Left lung (tissue), 14 donors: ENCODE measurements at places on chromosomes 11 and 22. TPM values are rescaled to one million over a fixed set of nuclear protein-coding genes. Genes with fewer than 3 reads are reported as not detected.

DNA sequence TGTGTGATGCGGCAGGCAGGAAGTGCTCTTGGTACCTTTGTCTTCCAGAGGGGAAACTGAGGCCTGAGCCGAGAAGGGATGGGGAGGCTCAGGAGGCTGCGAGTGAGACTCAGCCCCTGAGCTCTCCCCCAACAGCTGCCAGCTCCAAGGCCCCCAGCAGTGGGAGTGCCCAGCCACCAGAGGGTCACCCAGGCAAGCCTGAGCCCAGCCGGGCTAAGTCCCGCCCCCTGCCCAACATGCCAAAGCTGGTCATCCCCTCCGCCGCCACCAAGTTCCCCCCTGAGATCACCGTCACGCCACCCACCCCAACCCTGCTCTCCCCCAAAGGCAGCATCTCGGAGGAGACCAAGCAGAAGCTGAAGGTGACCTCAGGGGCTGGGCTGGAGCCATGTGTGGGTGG lies 3.8 kb upstream of the SUSD2 start:
- H3K4me3 ChIP-seq, result no peak overlapping the region
- no peaks in the 10 kb centered on the region for H3K27me3 ChIP-seq
- no peak overlapping the region for H3K27ac ChIP-seq
- DNase-seq, result no peak
- H3K36me3 ChIP-seq, result no peaks in the 10 kb centered on the region

GRCh38 chr11:110242746-110243145 lies 53.7 kb downstream of the RDX start:
- no peaks in the 10 kb centered on the region for H3K4me1 ChIP-seq
- no peaks in the 10 kb centered on the region for H3K27me3 ChIP-seq
- no peak overlapping the region for H3K4me3 ChIP-seq
- peaks cover 3% of the 10 kb centered on the region for H3K36me3 ChIP-seq
- H3K27ac ChIP-seq, result no peak overlapping the region
- no peak for DNase-seq

PANX3 gene
- total RNA-seq, result not detected

- no peak for DNase-seq
- no peak overlapping the region for H3K27ac ChIP-seq
- no peaks in the 10 kb centered on the region for H3K4me1 ChIP-seq
- no peaks in the 10 kb centered on the region for H3K27me3 ChIP-seq
Measured at GRCh38 chr11:21552911-21553310, 640.0 kb upstream of the ANO5 start.

MPPED2 gene
- 0.26 TPM for total RNA-seq

PGGHG gene
- 47.7 TPM for total RNA-seq

DNA sequence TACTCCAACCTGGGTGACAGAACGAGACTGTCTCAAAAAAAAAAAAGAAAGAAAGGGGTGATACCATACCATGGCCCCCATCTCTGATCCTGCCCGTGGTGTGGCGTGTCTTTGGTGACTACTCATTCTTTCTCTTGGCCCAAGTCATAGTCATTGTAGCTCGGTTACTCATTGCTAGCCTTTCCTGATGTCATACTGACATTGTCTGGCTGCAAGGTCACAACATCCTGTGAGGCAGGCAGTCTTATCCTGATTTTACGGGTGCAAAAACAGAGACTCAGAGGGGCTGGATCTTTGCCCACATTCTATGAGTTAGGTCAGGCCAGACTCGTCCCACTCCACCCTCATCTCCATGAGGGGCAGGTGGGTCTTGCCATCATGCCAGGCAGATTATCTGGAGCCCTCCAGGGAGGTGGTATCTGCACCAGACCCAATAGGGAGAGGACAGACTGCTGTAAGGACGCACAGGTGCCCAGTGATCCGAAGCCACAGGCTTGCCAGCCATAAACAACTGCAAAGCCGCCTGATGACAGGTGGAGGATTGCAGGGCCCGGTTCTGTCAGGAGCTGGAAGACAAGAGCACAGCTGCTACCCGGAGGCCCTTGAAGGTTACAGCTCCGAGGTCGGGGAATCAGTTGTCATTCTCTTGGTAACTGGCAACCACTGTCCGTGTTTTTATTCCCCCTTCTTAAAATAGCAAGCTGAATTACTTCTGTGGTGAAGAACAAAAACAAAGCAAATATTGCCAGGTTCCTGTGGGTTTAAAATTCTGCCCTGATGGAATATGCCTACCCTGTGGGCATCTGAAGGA lies 13.8 kb downstream of the TOM1 start:
- no peak overlapping the region for H3K27ac ChIP-seq
- H3K36me3 ChIP-seq, result peaks cover 64% of the 10 kb centered on the region
- no peak for DNase-seq
- no peaks in the 10 kb centered on the region for H3K27me3 ChIP-seq

GRCh38 chr11:70398834-70399680 lies 728 bp downstream of the CTTN start:
- DNase-seq, result no peak
- no peaks in the 10 kb centered on the region for H3K36me3 ChIP-seq
- peak overlapping the region; percentile 82 for H3K27ac ChIP-seq
- H3K27me3 ChIP-seq, result no peaks in the 10 kb centered on the region

DNA sequence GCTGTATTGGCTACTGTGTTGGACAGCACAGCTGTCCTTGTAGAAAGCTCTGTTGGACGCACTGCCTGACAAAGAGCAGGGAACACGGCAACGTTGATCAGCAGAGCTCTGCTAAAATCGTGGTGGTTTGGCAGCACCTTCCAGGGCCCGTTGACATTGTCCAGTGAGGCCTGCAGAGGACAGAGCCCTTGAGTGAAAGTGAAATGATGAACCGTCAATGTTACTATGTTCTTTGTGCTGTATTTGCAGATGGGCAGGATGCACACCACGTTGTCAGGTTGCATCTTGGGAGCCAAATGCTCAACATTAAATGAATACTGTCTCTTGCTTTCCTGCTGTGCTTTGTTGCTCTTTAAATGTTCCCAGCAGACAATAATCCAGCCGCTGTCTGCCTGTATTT lies 69.7 kb downstream of the NELL1 start:
- no peaks in the 10 kb centered on the region for H3K36me3 ChIP-seq
- no peak for DNase-seq
- no peaks in the 10 kb centered on the region for H3K27me3 ChIP-seq

DNA sequence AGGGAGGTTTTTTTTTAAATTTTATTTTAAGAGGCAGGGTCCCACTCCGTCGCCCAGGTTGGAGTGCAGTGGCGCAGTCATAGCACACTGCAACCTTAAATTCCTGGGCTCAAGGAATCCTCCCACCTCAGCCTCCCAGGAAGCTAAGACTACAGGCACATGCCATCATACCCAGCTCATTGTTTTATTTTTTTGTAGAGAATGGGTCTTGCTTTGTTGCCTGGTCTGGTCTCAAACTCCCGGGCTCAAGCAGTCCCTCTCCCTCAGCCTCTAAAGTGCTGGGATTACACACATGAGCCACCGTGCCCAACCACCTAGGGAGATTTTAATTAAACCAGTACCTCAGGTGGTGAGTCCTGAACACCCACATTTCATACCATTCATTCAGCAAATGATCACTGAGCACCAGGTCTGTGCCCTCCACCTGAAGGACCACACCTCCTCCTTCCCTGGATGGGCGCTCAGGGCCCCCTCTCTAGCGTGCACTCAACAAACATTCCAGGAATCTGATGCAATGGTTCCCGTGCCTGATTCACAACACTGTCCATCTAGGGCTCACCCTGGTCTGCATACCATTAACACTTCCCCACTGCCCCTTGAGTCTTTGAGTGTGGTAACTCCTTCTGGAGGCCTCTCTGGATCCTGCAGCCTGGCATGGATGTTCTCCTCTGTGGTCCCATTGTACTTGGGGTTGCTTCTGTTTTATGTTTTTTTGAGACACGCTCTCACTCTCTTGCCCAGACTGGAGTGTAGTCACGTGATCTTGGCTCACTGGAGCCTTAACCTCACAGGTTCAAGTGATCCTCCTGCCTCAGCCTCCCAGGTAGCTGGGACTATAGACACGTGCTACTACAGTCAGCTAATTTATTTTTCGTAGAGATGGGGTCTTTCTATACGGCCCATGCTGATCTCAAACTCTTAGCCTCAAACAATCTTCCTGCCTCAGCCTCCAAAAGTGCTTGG lies 9.6 kb upstream of the MYH9 start:
- H3K4me1 ChIP-seq, result peaks cover 70% of the 10 kb centered on the region
- H3K4me3 ChIP-seq, result no peak overlapping the region
- peak overlapping the region; percentile 48 for H3K27ac ChIP-seq

NLRX1 gene
- 15.7 TPM for total RNA-seq

GLB1L3 gene
- total RNA-seq, result 0.12 TPM

DNA sequence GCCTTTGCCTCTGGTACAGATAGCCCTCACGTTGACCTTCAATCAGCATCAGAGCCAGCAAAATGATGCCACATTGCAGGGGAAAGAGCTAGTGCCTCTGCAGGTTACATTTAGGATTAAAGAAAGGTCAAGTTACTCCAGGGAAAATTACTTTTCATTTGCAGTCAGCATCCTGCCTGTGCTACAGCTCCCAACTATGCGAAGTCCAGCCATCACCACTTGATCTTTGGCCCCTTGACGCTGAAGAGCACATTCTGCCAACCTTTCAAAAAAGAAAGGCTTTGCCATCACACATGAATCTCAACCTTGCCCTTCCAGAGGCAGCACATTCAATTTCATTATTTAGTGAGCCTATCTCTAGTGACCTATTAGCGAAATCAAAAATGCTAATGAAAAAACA lies 11.3 kb downstream of the FJX1 start:
- peaks cover 19% of the 10 kb centered on the region for H3K27me3 ChIP-seq
- no peak for DNase-seq
- H3K4me3 ChIP-seq, result no peak overlapping the region

LGALS12 gene
- total RNA-seq, result 0.20 TPM

DNA sequence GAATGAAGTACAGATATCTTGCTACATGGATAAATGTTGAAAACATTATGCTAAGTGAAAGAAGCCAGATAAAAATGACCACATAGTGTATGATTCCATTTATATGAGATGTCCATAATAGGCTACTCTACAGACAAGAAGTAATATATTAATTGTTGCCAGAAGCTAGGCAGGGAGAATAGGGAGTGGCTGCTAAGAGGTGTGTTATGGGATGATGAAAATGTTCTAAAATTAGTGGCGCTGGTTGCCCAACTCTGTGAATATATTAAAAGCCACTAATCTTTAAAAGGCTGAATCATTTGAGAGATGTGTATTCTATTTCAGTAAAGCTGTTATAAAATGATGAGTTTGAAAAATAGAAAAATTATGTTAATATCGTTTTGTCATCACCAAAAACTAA lies 144.4 kb downstream of the NCAM1 start:
- H3K4me3 ChIP-seq, result no peak overlapping the region
- no peaks in the 10 kb centered on the region for H3K4me1 ChIP-seq
- H3K36me3 ChIP-seq, result no peaks in the 10 kb centered on the region
- no peak for DNase-seq
- H3K27ac ChIP-seq, result no peak overlapping the region

TEX12 gene
- total RNA-seq, result not detected

E2F8 gene
- total RNA-seq, result 3.2 TPM

PVALB gene
- total RNA-seq, result 0.76 TPM

PRG2 gene
- not detected for total RNA-seq

DNA sequence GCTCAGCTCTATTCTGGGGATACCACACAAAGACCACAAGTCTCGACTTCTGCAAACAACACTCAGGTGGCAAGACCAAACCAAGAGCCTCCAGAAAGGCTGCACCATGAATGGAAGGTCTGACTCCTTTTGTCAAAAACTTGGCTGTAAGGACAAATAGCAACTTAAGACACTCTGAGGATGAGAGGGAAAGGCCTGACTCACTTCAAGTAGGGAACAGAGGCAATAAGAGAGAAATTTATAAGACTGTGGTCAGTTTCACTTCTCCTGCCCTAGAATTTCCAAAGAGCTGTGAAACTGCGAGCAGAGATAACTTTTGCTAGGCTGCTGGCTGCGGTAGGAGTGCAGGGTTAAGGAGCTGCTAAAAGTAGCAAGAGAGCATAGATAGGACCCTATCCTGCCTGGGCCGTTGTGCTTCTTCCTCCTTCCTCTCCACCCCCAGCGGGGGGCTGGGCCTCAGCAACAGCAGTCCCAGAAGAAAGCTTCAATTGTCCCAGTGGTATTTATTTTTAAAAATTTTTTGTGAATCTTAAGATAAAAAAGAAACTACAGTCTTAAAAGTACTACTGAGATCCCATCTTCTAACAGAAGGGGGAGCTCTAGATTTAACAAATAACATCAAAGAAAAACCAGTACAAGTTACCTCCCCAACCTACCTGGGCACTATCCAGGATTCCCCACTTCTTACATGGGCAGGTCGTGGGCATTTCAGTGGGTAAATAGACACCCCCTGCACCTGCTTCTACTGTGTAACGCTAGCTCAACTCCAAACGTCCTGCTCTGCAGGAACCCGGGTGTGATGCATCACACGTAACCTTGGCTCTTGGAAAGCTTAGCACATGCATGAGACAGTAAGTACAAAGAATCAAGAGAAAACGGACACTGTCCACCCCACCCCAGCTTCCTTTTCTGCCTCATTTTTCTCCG lies 66.4 kb downstream of the SGSM3 start:
- peak; percentile 65 for DNase-seq
- H3K4me1 ChIP-seq, result peaks cover 16% of the 10 kb centered on the region
- peaks cover 29% of the 10 kb centered on the region for H3K36me3 ChIP-seq
- peak overlapping the region; percentile 70 for H3K27ac ChIP-seq
- no peaks in the 10 kb centered on the region for H3K27me3 ChIP-seq

- no peak within 1 kb of the TSS for H3K4me3 ChIP-seq
- peaks cover 99% of the 10 kb centered on the region for H3K27me3 ChIP-seq
- peaks cover 26% of the 10 kb centered on the region for H3K4me1 ChIP-seq
- no peak within 1 kb of the TSS for H3K27ac ChIP-seq
Measured at GRCh38 chr11:122981388-122982264, at the start of gene BSX. TSS of gene BSX (minus strand) at chr11:122981834. CDS start at chr11:122981671, 163 bp downstream.

- DNase-seq, result no peak
- no peak overlapping the region for H3K4me3 ChIP-seq
- H3K27me3 ChIP-seq, result no peaks in the 10 kb centered on the region
Measured at GRCh38 chr22:26135806-26136205, 33.5 kb upstream of the SEZ6L start.

DNA sequence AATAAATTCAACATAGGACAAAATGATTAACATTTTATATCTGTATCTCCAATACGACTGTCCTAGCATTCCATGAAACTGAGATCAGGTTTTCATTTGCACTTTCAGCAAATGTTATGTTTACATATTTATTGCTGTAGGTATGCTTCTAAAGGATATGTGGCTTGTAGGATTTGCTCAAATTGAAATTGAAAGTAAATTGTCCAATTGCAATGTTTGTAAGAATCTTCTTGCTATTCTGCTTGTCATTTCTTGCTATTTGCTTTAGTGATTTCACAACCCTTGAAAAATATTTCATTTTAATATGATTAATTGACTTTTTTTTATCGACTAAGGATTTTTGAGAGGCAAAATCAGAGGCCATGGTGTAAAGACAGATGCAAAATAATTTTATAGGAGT lies 904.2 kb upstream of the RAG2 start:
- H3K36me3 ChIP-seq, result no peaks in the 10 kb centered on the region
- H3K4me1 ChIP-seq, result no peaks in the 10 kb centered on the region
- H3K27ac ChIP-seq, result no peak overlapping the region

- no peaks in the 10 kb centered on the region for H3K27me3 ChIP-seq
- H3K36me3 ChIP-seq, result no peaks in the 10 kb centered on the region
- no peaks in the 10 kb centered on the region for H3K4me1 ChIP-seq
- DNase-seq, result no peak
- H3K4me3 ChIP-seq, result no peak overlapping the region
- H3K27ac ChIP-seq, result no peak overlapping the region
Measured at GRCh38 chr11:84906995-84907394, 720.1 kb downstream of the DLG2 start.
